ENCODE measurements at places on chromosomes 3 and 15.

DNA sequence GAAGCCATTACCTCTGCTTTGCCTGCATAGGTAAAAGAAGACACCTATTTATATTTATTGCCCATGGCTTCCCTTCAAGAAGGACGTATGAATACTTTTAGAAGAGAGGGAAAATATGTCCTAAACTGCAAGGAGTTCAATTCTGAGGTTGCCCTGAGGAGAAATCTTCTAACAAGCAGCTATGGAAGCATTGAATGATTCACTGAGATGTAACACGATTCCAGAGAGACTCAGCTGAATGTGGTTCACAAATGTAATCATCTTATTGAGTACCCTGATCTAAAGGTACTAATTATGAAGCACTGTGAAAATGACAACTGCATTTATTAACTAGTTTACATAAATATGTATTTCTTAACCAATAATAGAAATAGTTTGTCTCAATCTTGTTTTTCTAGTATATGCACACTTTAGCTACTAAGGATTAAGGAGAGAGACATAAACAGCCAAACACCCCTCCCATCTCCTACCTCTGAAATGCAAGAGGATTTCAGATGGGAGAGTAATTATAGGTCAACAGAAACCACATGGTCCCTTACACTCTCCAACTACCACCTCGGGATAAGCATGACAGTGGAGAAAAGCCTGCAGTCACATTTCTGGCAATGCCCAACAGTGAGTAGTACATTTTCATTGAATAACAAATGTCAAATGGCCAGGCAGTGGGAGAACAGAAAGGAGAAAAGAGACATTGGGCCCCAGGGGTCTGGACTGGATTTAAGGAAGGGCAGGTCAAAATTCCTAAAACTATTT, 506.2 kb upstream of the IL12A start:
- DNase-seq = no peak

DNA sequence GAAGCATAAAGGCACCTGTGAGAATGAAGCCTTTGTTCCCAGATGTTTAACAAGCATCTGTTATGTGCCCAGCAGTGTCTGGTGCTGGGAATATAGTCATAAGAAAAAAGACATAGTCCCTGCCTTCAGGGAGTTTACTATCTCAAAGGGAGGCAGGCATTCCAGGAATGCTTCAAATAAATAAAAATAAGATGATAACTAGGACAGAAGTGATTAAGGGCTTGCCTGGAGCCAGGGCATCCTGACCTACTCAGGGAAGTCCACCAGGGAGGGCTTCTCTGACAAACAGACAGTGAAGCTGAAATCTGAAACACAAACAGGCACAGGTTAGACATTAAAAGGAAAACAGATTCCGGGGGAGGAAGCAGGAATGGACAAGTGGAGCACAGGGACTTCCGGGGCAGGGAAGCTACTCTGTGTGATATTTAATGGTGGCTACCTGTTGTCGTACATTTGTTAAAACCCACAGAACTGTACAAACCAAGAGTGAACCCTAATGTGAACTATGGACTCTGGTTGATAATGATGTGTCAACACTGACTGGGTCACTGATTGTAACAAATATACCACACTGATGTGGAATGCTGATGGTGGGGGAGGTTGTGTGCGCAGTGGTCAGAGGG, 53.3 kb downstream of the ITGB5 start:
- DNase-seq = no peak

DNA sequence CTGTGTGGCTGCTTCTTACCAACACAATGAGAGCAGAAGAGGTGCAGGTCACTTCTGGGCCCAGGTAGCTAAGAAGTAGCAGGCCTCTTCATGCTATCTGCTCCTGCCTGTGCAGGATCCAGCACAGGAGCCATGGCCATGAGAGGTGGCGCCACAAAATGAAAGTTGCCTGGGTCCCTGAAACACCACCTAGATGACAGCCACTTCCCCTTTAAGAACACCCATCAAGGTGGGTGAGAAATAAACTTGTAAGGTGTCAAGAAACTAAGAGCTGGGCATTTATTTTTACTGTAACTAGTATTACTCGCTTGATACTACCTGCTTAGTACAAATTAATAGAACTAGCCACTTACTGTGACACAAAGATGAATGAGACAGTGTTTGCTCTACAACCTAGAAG, 484.6 kb upstream of the TBL1XR1 start:
- DNase-seq = no peak

- DNase-seq = no peak
Measured at GRCh38 chr3:77321646-77322045, 281.7 kb downstream of the ROBO2 start.

- no peak for DNase-seq
Measured at GRCh38 chr3:45679805-45680204, 9.4 kb upstream of the SACM1L start.

- DNase-seq = no peak
Measured at GRCh38 chr3:56795097-56795828, 6.5 kb downstream of the ARHGEF3 start.

DNA sequence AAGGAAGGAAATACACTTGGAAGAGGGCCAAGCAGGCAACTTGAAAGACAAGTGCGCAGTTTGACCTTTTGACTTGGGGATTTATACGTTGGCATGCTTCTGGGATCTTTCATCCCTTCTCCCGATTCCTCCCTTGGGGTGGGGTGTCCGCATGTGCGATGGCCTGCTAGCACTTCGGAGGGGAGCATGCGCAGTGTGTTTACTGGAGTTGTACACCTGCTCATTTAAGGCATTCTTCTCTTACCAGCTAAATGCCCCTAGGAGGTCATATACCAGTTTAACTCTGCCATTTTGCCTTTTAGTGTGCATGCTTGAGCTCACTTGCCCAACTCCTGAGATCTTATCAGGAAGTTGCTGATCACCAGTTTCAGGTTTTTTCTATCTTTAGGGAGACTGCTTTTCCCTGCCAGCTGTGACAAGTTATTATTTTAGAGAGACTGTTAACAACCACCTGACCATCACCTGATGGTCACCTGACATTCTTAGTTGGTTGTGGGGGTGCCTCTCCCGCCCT, 63.5 kb downstream of the BFSP2 start:
- no peak for DNase-seq

DNA sequence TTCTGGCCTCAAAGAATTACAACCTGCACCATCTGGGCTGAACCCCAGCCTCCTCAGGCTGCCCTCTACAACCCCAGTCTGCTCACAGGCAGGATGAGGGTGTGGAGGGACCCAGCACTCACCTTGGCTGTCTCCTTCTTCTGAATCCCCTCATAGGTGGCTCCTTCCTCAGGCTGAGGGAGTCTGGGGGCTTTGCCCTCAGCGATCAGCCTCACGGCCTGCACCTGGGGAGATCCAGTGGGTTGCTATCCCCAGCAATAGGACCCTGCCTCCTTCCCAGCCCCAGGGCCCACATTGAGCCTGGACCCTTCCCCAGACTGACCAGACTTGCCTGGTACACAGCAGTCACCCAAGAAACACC, 25.1 kb downstream of the ALDH1L1 start:
- DNase-seq = no peak

DNA sequence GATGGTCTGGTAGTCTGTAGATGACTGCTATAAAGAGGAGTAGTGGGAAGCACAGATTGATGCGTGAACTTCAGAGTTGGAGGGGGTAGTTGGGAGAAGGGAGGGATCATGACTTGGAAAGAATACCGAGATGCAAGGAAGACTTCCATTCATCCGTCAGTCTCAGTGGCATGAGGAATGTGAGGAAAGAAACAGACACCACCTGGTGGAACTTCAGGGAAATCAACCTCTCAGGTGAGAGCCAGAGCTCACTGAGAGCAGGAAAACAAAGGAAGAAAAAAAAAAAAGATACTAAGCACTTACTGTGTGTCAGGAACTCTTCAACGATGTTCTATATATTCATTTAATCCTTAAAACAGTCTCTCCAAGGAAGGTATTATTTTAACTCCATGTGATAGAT, 172.4 kb downstream of the OXSM start:
- no peak for DNase-seq

GRCh38 chr3:64651741-64652241, 36.0 kb downstream of the ADAMTS9 start:
- no peak for DNase-seq

GRCh38 chr3:56864918-56865524, 63.3 kb upstream of the ARHGEF3 start:
- DNase-seq = no peak

DNA sequence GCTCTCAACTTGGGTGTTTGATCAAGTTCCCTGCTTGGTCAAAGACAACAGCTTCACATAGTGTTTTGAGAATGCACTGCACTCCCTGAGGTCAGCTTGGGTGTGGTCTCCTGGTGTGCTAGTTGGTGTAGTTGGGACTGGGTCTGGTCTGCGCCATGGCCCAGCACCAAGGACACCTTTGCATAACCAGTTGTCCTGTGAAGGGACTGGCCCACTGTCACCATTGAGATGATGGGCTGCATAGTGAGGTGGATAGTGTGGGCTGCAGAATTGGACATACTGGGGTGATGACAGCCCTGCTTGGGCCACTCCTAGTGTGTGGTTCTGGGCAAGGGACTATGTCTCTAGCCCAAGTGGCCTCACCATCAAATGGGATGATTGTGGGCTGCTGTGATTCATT, 9.5 kb downstream of the RPSA start:
- DNase-seq = no peak

DNA sequence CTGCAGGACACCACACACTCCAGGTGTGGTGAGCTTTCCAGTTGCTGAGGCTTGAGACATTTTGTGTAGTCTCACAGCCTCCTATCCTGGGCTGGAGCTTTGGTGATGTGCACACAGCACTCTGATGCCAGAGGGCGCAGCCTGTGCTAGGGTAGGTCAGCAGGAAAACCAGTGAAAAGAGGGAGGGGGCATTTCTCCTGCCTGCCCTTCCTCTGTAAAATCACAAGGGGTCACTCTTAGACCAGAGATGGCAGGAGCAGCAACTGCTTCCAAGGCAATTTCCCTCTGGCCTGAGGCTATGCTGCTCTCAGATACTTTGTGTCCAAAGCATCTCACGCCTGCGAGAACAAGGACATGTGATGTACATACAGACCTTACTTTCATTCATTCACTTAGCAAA, 16.5 kb upstream of the MUSTN1 start:
- peak; percentile 36 for DNase-seq

DNA sequence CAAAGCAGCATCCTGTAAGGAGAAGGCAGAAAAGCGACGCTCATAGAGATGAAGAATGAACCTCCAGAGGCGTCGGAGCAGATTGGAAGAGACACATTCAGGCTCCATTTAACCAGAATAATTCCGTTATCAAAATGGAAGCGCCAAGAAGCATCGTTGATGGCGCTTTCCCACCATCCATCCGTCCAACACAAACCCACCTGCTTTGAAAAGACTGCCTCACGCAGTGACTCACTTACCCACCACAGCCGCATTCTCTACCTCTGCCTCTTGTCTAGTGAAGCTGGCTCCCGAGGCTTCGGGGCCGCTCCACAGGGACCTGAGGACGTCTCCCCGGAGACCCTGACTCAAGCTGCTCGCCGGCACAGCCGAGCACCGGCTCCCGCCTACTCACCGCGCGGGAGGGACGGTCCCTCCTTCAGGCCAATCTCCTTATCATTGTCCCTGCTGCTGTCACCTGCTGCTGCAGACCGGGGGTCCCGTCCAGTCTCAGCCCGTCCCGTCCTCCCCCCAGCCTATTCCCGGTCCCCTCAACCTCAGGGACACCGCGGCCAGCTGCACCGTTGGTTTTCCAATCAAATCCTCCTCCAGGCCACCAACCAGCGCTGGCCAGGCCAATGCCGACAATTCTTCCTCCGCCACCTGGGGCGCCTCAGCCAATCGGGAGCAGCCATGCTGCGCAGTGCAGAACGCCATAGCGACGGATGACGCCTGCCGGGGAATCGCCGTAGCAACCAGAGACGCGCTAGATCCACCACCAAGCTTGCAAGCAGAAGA, at the start of gene NEK10:
NEK10 (minus strand) TSS at position 553 of the 777 bp plus-strand sequence. CDS start 16,501 bp downstream, outside the sequence.
- peak; percentile 93 for DNase-seq

DNA sequence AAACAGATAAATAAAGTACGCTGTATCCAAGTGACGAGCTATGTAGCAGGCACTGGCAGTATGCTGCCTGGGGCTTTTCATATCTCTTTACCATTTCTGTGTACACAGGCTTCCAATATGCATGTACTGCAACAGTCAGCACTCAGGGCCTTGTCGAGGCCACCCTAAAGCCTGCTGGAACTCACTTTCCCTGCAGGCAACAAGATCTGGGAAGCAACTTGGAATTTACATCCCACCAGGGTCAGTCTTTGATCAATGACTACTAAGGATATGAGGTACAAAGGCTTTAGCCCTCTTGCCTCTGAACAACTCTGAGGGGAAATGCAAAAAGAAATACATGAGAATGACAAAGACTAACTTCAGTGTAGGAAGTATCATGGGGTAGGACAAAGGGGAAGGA, 101.8 kb upstream of the ARL6 start:
- no peak for DNase-seq

GRCh38 chr3:182393151-182393550, 400.2 kb upstream of the ATP11B start:
- DNase-seq = no peak

GRCh38 chr3:129312671-129313414, 34.2 kb downstream of the HMCES start:
- DNase-seq = peak; percentile 43

DNA sequence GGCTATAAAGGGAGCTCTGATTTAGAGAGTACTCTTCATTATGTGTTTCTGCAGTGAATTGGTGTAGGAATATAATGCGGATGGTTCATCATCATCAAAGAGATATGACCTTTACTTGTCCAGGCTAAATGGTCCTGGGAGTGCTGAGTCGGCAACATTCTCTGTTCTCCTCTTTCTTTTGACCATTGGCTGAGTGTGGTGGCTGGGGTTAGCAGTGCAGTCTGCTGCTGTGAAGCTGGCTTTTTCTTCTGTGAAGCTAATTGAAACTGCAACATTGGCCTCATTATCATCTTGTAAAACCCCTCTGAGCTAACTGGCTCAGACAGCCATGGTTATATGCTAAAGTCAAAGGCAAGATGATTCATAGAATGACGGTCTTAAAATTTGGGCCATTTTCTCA, 83.8 kb downstream of the THRB start:
- no peak for DNase-seq

DNA sequence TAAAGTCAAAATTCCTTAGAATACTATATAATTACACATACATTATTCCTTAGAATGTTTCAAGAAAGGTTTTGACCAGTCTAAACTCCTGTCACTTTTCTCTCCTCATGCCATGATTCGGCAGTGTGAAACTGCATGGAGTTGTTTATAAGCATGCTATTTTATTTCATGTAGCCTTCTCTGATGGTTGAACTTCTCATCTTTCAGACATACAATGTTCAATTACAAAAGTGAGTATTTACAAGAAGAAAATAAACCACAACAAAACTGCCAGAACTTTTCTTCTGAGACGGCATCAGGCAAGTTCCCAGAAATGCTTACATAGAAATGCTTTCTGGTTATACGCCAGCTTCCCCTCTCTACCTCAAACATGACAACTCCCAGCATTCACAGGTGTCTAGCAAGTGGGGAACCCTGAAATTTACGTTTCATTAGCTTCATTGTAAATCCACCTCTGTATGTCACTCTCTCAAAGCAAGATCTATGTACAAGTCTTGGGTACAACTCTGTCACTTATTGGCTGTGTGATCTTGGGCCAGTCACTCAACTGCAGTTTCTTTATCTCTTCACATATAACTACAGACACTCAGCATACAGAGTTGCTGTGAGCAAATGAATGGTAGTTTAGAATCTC, 42.7 kb downstream of the HDGFL3 start:
- DNase-seq = no peak

Measured in SK-N-DZ (cell line).